Stimulated activated CD4-positive, alpha-beta T cell treated with anti-CD3 and anti-CD28 coated beads, Interleukin-1b, Interleukin-23, amount 100 ng/mL, for 1 hour (primary cell): ENCODE measurements at places on chromosomes 7 and 10.

- no peak for DNase-seq
Observed at GRCh38 chr7:156881679-156882078, 11.3 kb downstream of the LMBR1 start.

DNA sequence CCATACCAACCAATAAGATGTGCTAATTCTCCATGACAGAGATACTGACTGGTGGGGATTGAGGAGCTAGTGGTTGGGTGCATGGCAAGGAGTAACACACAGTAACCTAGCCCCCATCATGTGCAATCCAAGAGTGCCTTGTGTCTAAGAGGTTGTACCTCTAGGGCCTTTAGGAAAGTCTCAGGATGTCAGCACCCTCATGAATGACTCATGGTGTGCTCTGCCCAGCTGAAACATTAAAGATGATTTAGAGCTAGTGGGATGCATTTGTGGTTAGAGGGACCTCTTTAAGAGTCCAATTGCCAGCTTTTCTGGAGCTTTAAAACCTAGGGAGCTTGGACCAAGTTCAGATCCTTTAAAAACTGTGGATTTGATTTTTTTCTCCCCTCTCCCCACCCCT is 181.1 kb downstream of the HERPUD2 start:
- no peak for DNase-seq

DNA sequence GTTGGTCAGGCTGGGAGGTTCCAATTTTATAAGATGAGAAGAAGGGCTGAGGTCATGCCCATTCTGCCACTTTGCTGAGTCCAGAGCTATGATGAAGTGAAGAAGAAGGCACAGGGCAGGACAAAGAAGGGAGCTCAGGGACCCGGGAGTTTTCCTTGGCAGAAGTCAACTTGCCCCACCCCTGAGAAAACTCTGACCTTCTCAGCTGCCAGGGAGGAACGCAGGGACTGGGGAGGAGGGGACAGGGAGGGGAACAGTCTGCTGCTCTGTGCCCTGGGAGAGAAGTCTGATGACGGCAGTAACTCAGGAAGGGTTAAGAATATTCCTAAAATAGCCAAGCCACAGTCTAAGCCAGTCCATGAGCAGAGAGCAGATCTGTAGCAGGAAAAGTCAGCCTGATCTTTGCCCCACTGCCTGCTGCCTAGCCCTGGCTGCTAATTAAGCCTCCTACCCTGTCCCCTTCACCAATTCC is 11.7 kb downstream of the ADIRF start:
- DNase-seq, result no peak

DNA sequence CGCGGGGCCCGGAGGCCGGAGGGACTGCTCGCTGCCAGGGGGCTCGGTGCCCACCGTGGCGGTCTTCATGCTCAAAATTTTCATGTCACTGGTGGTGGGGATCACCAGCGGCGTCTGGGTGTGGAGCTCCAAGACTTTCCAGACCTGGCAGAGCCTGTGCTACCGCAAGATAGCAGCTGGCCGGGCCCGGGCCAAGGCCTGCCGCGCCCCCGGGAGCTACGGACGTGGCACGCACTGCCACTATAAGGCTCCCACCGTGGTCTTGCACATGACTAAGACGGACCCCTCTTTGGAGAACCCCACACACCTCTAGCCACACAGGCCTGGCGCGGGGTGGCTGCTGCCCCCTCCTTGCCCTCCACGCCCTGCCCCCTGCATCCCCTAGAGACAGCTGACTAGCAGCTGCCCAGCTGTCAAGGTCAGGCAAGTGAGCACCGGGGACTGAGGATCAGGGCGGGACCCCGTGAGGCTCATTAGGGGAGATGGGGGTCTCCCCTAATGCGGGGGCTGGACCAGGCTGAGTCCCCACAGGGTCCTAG is 2.0 kb downstream of the FZD9 start:
- DNase-seq, result no peak

DNA sequence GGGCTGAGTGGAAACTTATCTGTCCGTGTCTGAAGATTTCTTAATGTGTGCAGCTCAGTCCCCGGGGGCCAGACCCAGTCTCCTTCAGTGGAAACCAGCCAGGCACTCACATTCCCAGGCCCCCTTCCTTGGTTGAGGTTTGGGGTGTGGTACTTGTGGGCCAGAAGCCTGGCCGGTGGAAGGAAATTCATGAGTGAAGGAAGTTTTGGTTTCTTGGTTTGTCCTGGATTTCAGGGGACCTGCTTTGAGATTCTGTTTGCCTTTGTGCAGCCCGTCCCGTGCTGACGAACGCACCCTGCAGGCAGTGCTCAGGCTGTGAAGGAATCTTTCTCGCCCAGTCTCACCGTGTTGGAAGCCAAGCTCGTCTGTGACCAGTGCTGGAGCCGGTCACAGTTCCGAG is 2.9 kb downstream of the INPP5A start:
- no peak for DNase-seq

- DNase-seq, result no peak
Observed at GRCh38 chr7:27046854-27047549, 48.8 kb downstream of the HOXA1 start.

GRCh38 chr10:124997306-124997705 is 55.4 kb downstream of the ZRANB1 start:
- no peak for DNase-seq

- DNase-seq, result no peak
Observed at GRCh38 chr7:1777122-1777521, 107.0 kb downstream of the ELFN1 start.

DNA sequence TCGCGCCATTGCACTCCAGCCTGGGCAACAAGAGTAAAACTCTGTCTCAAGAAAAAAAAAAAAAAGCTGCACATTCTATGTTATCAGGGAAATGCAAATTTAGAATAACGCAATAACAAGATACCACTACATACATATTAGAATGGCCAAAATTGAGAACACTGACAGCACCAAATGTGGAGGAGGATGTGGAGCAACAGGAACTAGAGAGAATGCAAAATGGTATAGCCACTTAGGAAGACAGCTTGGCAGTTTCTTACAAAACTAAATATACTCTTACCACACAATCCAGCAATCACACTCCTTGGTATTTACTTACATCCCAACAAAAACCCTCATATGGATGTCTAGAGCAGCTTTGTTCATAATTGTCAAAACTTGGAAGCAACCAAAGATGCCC is 76.8 kb downstream of the ALOX5 start:
- DNase-seq, result no peak

GRCh38 chr7:29319719-29320521 is 125.3 kb downstream of the CHN2 start:
- DNase-seq, result no peak

GRCh38 chr7:17725821-17726220 is 214.5 kb downstream of the SNX13 start:
- DNase-seq, result no peak

DNA sequence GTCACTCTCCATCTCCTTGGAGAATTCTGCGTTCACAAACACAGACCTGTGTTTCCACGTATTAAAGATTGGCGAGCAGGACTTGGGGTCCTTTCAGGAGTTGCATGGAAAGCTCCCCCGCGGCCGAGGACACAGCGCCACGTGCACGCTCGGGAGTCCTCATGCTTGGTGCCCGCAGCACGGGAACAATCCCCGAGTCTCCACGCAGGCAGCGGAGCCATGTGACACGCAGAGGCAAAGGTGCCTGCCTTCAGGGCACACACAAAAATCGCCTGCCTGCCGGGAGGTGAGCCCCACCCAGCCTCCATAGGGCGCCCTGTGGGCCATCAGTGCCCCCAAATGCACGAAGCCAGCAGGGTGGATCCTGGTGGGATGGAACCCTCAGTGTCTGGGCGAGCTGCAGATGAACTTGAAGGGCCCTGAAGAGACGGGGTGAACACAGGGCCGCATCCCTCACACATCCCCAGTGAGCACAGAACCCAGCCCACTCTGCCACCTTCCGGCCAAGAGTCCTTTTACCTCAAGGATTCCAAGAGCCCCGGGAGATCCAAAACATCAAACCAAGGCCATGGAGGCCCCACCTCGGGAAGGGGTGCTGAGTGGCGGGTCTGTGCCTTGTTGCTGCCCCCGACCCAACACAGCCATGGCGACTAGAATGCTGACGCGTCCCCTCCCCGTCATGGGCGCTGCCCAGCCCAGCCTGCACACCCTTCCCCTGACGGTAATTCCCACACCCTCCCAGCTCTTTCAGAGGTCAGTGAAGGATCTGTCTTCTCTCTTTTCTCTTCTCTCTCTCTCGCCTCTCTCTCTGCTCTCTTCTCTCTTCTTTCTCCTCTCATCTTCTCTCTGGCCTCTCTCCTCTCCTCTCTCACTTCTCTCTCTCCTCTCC is 55.9 kb downstream of the CFAP46 start:
- no peak for DNase-seq

GRCh38 chr10:76303682-76304316 is 872.4 kb downstream of the LRMDA start:
- DNase-seq, result no peak

GRCh38 chr10:83801983-83802382 is 337.3 kb upstream of the GHITM start:
- no peak for DNase-seq

DNA sequence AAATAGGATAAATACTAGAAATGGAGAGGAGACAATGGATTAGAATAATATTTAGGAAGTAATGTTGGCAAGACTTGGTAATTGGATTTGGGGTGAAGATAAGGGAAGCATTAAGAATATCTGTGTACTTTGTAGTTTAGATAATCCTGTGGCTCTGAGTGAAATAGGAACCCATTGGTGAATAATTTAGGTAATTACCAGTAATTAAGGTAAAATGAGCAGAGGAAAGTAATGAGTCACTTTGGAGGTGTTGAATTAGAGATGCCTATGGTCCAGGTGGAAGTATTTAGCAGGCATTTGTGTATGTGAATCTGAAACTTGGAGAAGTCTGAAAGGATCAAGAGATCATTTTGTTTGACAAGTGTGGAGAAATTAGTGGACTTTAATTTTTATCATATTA is 5.7 kb downstream of the C1GALT1 start:
- DNase-seq, result no peak

DNA sequence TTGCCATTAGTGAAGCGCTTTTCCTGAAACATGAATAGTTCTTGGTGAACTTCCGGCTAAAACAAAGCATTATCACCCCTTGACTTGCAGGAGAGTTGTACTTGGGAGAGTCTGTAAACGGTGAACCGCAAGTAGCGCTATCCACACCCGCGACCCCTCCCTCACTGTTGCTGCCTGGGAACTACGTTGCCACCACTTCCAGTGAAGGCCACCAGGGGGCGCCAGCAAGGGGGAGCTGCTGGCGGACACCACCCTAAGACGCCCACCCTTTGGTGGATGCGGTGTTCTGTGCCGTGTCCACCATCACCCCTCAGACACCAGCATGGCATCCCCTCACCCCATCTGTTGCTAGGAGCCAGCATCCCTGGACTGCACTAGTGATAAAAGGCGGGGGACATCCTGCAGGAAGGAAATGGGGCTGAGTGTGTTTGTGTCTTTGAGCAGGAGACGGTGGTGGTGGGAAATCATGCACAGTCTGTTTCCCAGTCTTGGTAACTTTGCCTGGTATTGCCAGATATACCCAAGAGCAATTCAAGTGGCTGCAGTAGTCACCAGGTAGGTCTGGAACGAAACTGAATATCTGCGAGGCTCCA is 298.2 kb downstream of the FRMD4A start:
- no peak for DNase-seq

GRCh38 chr7:91916051-91916440 is 24.6 kb upstream of the AKAP9 start:
- no peak for DNase-seq

- no peak for DNase-seq
Observed at GRCh38 chr7:35257251-35258124, 3.6 kb upstream of the TBX20 start.

DNA sequence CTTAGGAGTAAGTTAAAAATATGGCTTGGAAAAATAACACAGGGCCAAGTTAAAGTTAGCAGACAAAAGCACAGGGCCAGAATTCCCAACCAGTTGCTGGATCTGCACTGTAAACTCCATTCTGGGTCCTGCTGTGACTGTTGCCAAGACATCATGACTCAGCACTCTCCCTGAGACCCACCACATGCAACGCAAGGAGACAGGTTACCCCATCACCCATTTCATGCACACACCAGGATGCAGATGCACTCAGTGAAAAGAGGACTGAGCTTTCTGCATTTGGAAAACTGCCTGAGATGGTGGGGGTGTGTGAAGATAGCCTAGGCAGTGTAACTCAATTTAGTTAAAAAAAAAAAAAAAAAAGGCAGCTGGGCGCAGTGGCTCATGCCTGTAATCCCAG is 97.6 kb upstream of the ZNF438 start:
- DNase-seq, result no peak

- no peak for DNase-seq
Observed at GRCh38 chr7:120838281-120838682, 19.7 kb downstream of the TSPAN12 start.

- no peak for DNase-seq
Observed at GRCh38 chr10:102245932-102246251, 560 bp downstream of the GBF1 start.

GRCh38 chr10:62541811-62542210 is 167.6 kb downstream of the ZNF365 start:
- DNase-seq, result no peak

DNA sequence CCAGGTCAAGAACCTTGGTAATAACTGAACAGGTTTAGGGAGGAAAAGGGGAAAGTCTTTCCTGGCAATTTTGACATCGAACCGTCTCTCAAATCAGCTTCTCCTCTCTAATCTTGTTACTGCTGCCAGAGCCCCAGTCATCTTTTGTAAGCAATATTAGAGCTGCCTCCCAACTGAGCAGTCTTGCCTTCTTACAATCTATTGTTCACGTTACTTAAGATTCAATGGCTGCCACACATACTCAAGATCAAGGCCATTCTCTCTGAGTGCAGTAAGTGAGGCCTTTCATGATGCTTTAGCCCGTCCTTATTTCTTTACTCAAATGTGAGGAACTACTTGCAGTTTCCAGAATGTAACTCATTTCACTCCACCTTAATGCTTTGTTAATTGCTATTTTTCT is 12.4 kb downstream of the NET1 start:
- DNase-seq, result no peak

GRCh38 chr7:32415936-32416335 is 74.2 kb downstream of the LSM5 start:
- DNase-seq, result no peak

- DNase-seq, result no peak
Observed at GRCh38 chr10:88100281-88100680, 236.9 kb downstream of the PTEN start.

DNA sequence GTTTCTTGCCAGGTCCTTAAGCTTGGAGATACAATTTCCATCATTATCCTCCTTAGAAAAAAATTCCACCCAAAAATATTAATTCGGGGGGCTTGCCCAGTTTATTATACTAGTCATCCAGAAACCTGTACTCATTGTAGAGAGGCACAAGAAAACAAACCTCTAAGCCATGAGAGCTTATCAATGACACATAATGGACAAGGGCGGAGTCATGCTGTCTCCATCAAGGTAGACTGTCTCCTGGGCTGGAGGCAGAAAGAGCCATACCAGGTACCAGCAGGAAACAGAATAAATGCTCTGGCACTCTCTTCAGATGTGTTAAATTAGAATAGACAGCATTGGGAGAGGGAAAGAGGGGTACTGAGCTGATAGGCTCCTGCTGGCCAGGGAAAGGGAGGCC is 69.8 kb upstream of the GSDME start:
- DNase-seq, result no peak
